Stimulated activated CD8-positive, alpha-beta memory T cell treated with anti-CD3 and anti-CD28 coated beads, Interleukin-7, amount 100 ng/mL, for 24 hours (primary cell): ENCODE measurements at places on chromosomes 7 and 10.

GRCh38 chr10:78566284-78567111 is 502.3 kb upstream of the ZMIZ1 start:
- DNase-seq = no peak

GRCh38 chr7:36475381-36475780 is 85.7 kb downstream of the ANLN start:
- no peak for DNase-seq

DNA sequence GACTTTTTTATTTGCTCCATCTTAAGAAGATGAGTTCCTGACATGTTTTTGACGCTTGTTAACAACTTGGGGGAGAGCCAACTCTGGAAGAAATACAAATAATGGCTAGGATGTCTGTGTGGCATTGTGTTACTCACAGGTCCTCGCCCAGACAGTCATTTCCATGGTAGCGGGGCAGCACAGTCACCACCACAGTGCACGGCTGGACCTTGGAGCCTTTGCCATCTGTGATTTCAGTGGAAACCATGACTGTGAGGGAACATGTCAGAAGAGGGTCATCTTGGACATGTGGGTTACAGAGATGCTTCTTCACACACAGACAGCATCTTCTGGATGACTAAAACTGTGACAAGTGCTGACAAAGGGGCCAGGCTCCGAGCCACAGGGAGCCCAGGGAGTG is 74.5 kb downstream of the PKD1L1 start:
- no peak for DNase-seq

- DNase-seq = no peak
These were observed 106.9 kb downstream of the TCERG1L start for GRCh38 chr10:131204406-131205152.

DNA sequence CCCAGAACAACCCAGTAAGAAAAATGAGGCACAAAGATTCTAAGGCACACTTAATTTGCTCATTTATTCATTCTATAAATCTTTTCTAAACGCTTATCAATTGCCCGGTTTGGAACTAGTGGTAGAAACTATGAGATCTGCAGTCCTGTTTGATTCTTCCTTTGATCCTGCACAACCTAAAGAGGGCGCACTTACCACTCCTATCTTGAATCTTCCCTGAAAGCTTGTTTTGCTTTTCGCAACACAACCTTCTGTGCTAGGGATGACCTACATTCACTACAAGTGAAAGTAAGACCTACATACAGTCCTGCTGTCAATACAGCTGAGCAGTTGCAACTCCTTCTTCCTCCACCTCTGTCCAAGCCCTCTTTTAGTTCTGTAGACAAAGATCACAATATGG is 12.6 kb upstream of the ARL4A start:
- DNase-seq = no peak

DNA sequence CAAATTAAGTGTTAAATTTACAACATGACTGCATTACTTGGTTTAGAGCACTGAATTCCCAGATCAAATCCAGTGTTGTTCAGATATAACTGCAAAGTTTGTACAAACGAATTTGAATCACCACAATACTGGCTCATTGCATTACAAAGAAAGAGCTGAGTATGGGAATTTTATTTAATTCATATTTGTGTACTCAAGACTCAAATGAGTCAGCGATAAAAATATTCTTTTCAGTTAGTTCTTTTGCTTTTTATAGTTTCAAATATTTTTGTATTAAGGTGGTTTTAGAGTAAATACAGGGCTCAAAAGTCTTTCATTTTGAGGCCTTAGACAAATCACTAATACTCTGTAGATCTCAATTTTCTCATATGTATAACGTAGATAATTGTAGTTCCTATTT is 68.6 kb upstream of the LRGUK start:
- DNase-seq = no peak

DNA sequence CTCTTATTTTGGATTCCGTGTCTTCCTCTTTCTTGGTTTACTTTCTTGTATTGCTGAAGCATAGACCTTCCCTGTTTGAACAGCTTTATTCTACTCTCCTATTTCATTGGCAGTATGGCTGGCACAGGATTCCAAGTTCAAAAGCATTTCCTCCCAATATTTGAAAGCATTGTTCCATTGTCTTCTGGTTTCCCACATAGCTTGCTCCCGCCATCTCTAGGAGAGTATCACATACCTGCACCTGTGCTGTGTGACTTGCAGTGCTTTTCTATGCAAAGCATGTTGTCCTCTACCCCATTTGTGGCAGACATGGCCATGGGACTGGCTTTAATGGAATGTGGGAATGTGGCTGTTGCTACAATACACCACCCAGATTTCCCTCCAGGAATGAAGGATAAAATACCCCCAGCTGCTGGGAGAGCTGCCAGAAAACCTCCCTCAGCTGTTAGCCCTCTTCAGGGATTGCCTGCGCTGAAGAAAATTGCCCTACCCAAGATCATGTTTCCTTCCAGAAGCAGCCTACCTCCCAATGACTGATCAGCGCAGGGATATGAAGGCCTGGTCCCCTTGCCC is 6.9 kb upstream of the MYOF start:
- no peak for DNase-seq

DNA sequence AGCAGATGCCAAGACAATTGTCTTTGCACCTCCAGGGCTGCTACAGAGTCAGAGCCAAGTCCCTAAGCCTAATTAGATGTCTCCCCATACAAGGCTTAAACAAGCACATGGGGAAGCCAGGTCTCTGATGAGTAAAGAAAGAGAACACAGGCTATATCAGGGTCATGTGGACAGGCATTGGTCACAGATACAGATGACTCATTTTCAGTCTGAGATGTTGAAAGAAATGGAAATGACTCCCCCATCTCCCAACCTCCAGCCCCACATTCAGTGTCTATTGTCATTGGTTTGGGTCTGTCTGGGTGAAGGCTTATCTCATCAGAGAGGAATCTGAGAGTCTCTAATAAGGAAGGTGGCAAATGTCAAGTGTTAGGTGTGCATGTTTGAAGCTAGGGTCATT is 290.1 kb upstream of the KIAA1217 start:
- no peak for DNase-seq

- no peak for DNase-seq
These were observed 31.7 kb upstream of the DGKI start for GRCh38 chr7:137878333-137878961.

DNA sequence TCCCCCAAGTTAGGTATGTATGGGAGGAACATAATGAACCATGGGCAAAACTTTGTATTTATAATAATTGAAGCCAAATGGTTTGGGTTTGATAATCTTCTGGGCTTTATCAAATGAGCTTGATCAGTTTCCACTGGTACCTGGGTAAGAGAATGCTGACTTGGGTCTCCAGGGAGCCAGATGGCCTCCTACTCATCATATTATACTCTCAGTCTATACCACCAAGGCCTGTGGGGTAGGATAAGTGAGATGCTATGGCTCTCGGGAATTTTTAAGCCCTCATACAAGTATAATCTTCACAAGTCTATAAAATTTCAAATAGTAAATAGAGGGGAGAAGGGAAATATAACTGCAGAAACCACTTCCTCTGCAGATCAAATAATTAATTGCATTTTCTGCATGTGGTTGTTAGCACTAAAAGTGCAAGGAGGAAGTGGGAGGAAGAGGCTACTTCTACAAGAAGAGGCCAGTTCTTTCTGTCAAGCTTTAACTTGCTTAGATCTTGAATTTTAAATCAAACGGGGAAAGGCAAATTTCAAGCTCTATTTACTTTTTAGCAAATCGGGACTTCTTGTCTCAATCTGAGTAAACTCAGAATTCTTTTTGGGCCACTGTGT is 349.0 kb downstream of the SORCS1 start:
- DNase-seq = no peak

- DNase-seq = no peak
These were observed 5.6 kb downstream of the LRRTM3 start for GRCh38 chr10:66931340-66931948.

- DNase-seq = no peak
These were observed 157.0 kb downstream of the DGKI start for GRCh38 chr7:137689761-137690160.

- DNase-seq = no peak
These were observed 16.8 kb upstream of the ZNF467 start for GRCh38 chr7:149790146-149790548.

GRCh38 chr10:129275886-129276285 is 191.2 kb upstream of the MGMT start:
- DNase-seq = no peak
